ENCODE measurements at places on chromosomes 5 and 9.

DNA sequence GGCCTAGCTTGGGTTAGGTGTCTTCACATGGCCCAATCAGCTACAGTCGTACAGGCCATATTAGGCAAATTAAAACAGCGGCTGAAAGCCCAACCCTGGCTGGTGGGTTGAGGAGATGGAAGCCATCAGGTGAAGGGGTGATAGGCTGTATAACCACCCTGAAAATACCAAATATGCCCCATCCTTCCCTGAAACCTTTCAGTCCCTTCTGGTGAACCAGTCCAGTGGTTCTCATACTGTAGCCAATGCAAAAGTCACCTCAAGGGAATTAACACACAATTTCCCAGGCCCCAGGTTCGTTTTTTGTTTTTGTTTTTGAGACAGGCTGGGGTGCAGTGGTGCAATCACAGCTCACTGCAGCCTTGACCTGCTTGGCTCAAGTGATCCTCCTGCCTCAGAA, 19.8 kb upstream of the KCNV2 start:
- DNase-seq, result no peak

DNA sequence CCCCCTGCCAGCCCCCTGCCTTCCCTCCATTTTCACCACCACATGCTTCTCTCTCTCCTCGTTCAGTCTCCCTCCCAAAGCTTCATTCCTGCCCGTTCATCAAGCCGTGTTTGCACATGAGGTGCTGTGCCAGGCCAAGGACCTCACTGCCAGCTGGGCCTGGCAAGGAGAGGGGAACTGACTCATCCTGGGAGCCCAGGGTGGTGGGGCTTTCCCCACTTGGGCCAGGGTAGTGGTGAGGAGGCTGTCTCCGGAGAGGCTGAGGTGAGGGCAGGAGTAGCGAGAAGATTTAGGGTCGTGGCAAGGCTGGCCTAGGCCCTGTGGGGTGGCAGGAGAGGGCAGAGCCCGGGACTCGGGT, 30.4 kb upstream of the NOTCH1 start:
- peak; percentile 89 for DNase-seq

DNA sequence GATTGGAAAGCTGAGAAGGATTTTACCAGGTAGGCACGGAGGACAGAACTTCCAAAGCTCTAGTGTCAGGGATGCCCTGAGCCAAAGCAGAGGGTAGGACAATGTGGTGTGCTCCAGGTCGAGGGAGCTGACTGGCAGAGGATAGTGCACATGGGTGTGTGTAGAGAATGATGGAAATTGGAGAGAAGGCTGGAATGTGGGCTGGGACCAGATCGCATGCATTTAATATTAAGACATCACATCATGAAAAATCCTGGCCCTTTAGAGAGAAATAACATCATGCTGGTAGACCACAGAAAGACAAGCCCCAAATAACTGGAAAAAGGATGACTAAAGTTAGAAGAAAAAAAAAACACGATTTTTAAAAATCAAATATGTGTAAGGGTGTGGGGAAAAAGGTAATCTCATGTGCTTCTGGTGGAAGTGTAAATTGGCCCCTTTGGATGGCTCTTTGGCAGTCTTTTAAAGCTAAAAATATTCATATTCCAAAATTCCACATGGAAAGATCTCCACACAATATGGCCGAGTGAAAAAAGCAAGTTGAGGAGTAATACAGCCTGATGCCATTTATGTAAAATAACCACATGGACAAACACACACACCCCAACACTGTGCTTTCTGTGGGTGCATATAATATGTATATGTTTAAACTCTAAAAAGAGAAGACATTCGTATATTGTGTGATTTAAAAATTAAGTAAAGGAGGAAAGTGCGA, 67.0 kb upstream of the TGFBR1 start:
- no peak for DNase-seq

DNA sequence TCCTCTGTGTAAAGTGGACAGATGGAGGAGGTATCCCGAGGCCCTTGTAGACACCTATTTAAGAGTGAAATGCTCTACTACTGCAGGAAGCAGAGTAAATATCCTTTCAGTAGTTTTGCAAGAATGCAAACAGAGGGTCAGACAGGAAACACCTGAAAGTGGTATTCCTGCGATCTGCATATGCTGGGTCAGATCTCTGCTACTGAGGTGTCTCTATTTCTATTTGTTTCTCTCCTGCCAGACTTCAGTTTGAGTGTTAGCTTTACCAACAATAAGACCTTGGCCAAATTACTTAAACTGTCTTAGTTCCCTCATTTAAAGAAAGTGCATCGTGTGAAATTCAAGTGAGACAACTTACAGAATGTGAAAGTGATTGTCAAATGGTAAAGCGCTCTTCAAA, 47.6 kb downstream of the JAKMIP2 start:
- DNase-seq, result no peak

GRCh38 chr5:175680463-175680862, 22.6 kb downstream of the HRH2 start:
- DNase-seq, result no peak
